Tibial nerve (tissue), 4 donors: ENCODE measurements at places on chromosomes 13 and 19. TPM values are rescaled to one million over a fixed set of nuclear protein-coding genes. Genes with fewer than 3 reads are reported as not detected.

Gene COL5A3
- 41.3 TPM for total RNA-seq

Gene CD70
- not detected for total RNA-seq

DNA sequence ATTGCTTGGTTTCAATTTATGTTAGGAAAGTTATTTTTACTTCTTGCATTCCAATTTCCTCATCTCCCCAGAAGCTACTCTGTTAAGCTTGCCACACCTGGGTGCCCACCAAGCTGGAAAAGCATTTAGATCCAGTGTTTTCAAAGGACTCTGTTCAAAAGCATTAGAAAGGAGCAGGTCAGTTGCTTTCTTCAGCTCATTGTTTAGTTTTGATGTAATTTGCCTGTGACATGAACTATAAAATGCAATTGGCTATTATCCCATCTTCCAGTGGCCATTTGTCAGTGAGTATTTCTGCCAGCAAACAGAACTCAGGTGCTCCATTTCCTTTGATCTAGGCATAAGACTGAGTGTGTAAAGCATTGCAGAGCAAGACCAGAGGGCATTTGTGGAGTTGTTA, 46.7 kb upstream of the RNF113B start:
- H3K4me3 ChIP-seq, result no peak overlapping the region
- H3K36me3 ChIP-seq, result no peaks in the 10 kb centered on the region

- H3K4me1 ChIP-seq, result no peaks in the 10 kb centered on the region
- H3K36me3 ChIP-seq, result no peaks in the 10 kb centered on the region
- DNase-seq, result peak; percentile 31
- H3K4me3 ChIP-seq, result no peak overlapping the region
- no peak overlapping the region for H3K27ac ChIP-seq
Observed at GRCh38 chr19:33804021-33804799, 7.5 kb downstream of the KCTD15 start.

DNA sequence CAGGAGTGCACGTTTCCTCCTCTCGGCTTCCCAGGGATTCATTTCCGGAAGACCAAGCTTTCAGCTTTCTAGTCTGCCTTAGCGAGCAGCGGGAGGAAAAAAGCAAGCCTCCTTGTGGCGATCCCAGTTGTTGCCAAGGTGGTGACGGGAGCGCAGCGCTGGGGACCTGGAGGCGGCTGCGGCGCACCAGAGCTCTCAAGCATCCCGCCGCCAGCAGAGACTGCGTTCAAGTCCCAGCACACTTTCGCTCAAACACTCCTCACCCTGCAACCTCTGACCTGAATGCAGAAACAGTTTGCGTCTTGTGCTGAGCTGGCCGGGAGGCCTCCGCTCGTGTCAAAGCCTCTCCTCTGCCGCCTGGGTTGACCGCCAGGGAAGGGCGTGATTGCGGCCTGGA, 4.9 kb downstream of the GSX1 start:
- peaks cover 8% of the 10 kb centered on the region for H3K4me1 ChIP-seq
- peaks cover 2% of the 10 kb centered on the region for H3K27me3 ChIP-seq
- H3K36me3 ChIP-seq, result no peaks in the 10 kb centered on the region
- no peak for DNase-seq
- no peak overlapping the region for H3K4me3 ChIP-seq
